ENCODE measurements at places on chromosomes 2 and 18. TPM values are rescaled to one million over a fixed set of nuclear protein-coding genes. Genes with fewer than 3 reads are reported as not detected.

- H3K27me3 ChIP-seq: no peaks in the 10 kb centered on the region
- DNase-seq: no peak
- H3K4me1 ChIP-seq: no peaks in the 10 kb centered on the region
- H3K36me3 ChIP-seq: no peaks in the 10 kb centered on the region
- H3K27ac ChIP-seq: no peak overlapping the region
Observed at GRCh38 chr2:206968134-206969086, 29.1 kb downstream of the CPO start.

GRCh38 chr2:8403876-8404275 is 278.0 kb upstream of the ID2 start:
- peaks cover 4% of the 10 kb centered on the region for H3K4me1 ChIP-seq
- H3K36me3 ChIP-seq: no peaks in the 10 kb centered on the region
- H3K27me3 ChIP-seq: no peaks in the 10 kb centered on the region
- H3K4me3 ChIP-seq: no peak overlapping the region

Gene IL36A
- not detected for total RNA-seq

- H3K4me1 ChIP-seq: peaks cover 8% of the 10 kb centered on the region
- no peak overlapping the region for H3K27ac ChIP-seq
- no peaks in the 10 kb centered on the region for H3K27me3 ChIP-seq
- no peak for DNase-seq
- peaks cover 33% of the 10 kb centered on the region for H3K36me3 ChIP-seq
Observed at GRCh38 chr18:76370201-76370600, 124.8 kb downstream of the ZNF516 start.

Gene TMEM37
- not detected for total RNA-seq

- H3K4me3 ChIP-seq: no peak overlapping the region
- no peaks in the 10 kb centered on the region for H3K27me3 ChIP-seq
- H3K4me1 ChIP-seq: no peaks in the 10 kb centered on the region
- no peaks in the 10 kb centered on the region for H3K36me3 ChIP-seq
- H3K27ac ChIP-seq: no peak overlapping the region
- no peak for DNase-seq
Observed at GRCh38 chr2:141770530-141770929, 360.3 kb downstream of the LRP1B start.

Gene COL3A1
- total RNA-seq: not detected

- peaks cover 52% of the 10 kb centered on the region for H3K36me3 ChIP-seq
- no peaks in the 10 kb centered on the region for H3K27me3 ChIP-seq
- DNase-seq: no peak
- H3K4me1 ChIP-seq: no peaks in the 10 kb centered on the region
Observed at GRCh38 chr2:3387011-3387410, 7.5 kb downstream of the TRAPPC12 start.

DNA sequence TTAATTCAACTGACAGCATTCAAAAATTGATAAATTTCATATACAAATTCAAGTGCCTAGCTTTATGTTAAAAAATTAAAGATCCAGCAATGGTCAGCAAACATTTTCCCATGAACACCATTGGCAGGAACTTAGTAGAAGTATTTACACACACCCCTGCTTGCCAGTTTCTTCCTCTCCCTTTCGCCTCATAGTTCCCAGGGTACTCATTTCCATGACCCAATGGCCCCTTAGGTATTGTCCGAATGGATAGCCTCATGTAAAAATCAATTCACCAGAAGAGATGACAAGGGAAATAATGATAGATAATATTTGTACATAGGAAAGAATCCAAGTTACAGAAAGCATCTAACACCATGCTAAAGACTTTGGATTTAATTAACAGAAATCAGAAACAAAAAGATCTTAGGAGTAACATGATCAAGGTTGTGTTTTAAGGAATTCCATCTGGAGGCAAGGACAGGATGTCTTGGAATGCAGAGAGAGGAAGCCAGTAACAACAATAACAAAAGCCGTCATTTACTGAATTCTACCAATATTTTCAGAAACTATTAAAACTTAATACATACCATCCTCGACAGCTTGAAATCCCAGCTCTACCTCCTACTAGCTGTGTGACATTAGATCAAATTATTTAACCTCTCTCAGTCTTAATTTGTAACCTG is 423.0 kb downstream of the IRS1 start:
- DNase-seq: no peak
- no peak overlapping the region for H3K27ac ChIP-seq
- no peaks in the 10 kb centered on the region for H3K27me3 ChIP-seq
- no peak overlapping the region for H3K4me3 ChIP-seq

Gene KRTCAP3
- not detected for total RNA-seq

Measured in Karpas-422 (cell line).